ENCODE measurements at places on chromosomes 1 and 21.

DNA sequence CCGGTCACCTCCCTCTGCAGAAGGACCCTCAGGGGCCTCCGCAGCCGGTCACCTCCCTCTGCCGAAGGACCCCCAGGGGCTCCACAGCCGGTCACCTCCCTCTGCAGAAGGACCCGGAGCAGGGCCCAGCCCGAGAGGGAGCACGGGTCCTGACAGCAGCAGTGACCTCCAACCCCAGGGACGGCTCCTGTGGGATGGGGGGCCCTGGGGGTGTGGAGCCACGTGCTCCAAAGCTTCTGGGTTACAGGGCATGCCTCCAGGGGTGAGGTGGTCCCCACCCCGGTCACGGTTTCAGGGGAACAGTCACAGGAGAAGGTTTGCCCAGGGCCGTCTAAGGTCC lies 40.3 kb downstream of the SLC19A1 start:
- no peak for DNase-seq

- no peak for DNase-seq
Observed at GRCh38 chr1:35443768-35444518, 113.3 kb downstream of the KIAA0319L start.

- DNase-seq = no peak
Observed at GRCh38 chr1:176118985-176119384, 88.1 kb downstream of the COP1 start.

- DNase-seq = no peak
Observed at GRCh38 chr1:228977307-228977706, 242.0 kb downstream of the RHOU start.

DNA sequence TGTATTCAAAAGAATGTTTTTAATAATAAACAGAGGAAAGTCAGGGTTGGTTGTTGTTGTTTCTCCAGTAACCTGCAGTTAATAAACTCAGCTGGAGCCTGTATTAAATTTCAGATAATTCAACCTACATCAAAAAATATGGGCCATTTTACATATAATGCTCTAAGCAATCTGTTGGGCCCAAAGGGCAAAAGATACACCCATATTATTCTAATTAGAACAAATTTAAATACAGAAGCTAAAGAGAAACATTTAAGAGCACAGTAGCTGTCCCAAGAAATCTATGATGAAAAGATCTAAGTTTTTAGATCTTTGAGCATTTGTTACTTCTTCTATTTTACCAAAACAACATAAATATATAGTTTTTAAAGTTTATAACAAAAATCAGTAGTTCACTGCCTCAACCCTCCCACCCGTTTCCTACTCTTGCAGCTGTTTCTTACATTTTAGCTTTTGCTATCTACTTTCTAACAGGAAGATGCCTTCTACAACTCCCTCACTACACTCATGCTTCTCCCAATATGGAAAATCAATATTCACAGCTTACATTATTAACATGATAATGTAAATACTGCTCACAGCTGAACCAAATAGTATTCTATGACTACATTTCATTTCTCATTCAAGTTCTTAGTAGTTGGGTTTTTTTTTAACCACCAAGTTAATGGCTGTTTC lies 94.9 kb upstream of the LBR start:
- DNase-seq = no peak
